ENCODE measurements at places on chromosomes 6 and 20. TPM values are rescaled to one million over a fixed set of nuclear protein-coding genes. Genes with fewer than 3 reads are reported as not detected.

Gene OR2J3
- not detected for total RNA-seq

Gene SCRT2
- not detected for total RNA-seq

GRCh38 chr6:25218346-25218745 is 60.8 kb upstream of the CARMIL1 start:
- DNase-seq, result peak; percentile 22

Gene SPEF1
- total RNA-seq, result not detected
